ENCODE measurements at places on chromosomes 16 and 17. TPM values are rescaled to one million over a fixed set of nuclear protein-coding genes. Genes with fewer than 3 reads are reported as not detected.
A peak's percentile ranks its signal among the peaks of the same experiment; 100 is the strongest.

The SLC2A4 gene
- 0.25 TPM for total RNA-seq

DNA sequence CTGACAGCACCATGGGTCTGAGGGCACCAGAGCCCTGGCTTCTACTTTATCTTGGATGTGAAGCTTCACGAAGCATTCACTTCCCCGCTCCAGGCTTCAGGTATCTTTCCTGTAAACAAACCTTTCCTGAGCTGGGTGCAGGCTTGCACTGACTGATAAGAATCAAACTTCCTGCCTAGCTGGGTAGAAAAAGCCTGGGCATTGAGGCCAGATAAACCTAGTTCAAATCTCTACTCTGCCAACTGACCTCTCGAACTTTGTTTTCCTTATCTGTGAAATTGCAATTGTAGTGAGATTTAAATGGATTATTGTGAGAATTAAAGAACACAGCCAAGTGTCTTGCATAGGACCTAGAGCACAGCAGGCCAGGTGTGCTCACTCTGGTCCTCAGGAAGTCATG is 2.9 kb upstream of the TMEM208 start:
- no peak for DNase-seq

DNA sequence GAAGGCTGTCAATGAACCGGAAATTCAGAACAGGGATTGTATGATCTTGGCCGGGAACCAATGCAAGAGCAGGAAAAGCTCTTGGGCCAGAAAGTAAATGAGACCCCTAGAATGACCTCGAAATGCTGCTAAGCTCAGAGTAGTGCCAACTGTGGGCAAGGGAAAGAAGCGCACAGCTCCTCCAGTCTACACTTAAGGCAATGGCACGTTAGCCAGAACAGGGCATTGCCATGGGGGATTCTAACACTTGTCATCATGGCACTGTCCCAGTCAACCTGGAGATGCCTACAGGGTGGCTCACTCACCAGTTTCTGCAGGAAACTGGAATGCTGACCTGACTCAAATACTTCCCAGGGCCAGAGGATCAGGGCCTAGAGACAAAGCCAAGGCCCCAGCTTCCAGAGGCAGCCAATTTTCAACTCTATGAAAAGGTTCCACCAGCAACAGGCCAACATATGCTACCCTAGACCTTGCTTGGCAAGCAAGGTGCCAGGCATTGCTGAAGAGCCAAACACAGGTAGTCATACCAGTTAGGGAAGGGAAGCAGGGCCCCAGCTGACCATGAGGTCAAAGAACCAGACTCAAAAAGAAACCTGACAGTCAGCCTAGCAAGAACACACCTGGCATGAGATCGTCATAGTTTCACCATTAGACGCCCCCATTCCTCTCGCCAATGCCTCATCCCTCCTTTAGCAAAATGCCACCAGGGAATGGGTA is 34.9 kb downstream of the ARHGAP17 start:
- DNase-seq = peak; percentile 62

GRCh38 chr16:20950294-20950693 is 49.7 kb downstream of the LYRM1 start:
- no peak for DNase-seq

The KCNJ12 gene
- total RNA-seq = 0.14 TPM

DNA sequence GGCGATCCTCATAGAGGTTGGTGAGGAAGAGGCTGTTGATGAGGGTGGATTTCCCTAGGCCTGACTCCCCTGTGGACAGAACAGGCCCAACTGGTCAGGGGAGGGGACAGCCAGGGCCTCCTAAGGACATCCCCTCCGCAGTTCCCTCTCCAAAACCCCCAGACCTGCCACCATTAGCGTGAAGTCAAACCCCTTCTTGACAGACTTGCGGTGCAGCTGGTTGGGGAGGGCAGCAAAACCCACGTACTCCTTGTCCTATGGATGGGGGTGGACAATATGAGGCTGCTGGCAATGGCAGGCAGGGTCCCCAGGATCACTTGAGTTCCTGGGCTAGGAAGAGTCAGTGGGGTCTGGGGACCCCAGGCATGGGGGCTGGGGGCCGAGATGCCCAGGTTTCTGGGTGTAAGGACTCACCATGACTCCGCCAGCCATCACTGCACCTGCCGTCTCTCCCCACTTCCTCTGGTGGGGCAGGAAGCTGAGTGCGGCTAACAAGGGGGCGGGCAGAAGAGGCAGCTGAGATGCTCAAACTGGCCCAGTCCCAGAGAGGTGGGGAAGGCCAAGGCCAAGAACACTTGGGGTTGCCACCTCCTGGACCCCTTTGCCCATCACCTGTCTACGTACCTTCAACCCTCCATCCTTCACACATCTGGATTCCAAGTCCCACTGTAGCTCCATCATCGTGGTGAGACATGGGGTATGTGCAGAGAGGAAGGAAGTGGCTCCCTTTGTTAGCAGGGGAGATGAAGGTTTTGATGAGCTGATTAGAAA is at the start of gene SEPTIN1:
SEPTIN1 (minus strand) TSS at position 451 of the 771 bp plus-strand sequence; CDS start at position 432, 19 bp downstream.
- DNase-seq = no peak

The ADGRG3 gene
- not detected for total RNA-seq

The CCL17 gene
- total RNA-seq = not detected

GRCh38 chr17:79888811-79889634 is 49.8 kb upstream of the CBX4 start:
- DNase-seq = no peak

DNA sequence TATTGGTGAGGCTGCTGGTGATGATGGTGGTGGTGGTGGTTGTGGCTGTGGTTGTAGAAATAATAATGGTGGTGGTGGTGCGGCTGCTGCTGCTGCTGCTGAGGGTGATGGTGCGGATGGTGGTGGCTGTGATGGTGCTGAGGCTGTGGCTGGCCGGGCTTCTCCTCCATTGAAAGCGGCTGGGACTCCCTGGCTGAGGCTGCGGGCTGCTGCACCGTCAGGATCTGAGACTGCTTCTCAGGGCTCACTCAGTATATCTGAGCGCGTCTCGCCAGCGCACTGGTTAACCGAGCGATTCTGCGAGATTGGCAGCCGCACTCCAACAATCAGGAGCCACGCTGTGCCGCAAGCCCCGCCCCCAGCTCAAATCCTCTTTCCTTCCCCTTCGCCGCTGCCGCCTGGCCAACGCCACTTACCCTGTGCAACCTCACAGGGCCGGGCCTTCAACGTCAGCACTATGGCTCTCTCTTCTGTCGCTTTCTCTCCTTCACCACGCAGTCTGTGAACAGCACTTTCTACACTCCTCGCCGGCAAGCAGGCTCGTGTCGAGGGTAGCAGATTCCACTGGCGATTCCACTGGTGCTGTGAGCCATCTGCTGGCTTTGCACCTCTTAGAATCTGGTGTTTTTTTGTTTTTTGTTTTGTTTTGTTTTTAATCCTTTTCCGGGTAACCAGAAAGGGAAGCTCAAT is at the start of gene NUFIP2:
NUFIP2 (minus strand) TSS at position 259 of the 690 bp plus-strand sequence; CDS start at position 170, 89 bp downstream.
- peak; percentile 84 for DNase-seq

DNA sequence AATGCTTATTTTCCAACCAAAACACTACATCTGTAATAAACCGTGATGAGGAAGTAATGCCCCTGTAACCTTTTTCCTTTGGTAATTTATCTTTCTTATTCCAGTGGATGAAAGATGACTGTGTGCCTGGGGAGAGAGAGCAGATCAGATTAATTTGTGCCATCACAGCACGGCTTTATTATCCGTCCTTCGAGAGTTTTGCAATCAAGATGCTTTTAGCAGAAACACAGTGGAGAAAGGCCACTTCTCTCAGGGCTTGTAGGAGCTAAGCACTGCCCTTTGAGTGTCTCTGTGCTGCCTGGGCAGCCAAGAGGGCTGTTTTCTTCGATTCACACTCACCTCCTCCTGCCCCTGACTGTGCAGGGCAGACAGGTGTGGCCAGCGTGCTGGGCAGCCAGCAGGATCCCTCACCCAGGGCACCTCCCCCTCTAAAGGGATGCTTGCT is 190.2 kb downstream of the PRKCA start:
- DNase-seq = no peak

GRCh38 chr16:69870761-69871160 is 80.4 kb upstream of the CLEC18A start:
- peak; percentile 65 for DNase-seq

The NPIPB8 gene
- 0.48 TPM for total RNA-seq

DNA sequence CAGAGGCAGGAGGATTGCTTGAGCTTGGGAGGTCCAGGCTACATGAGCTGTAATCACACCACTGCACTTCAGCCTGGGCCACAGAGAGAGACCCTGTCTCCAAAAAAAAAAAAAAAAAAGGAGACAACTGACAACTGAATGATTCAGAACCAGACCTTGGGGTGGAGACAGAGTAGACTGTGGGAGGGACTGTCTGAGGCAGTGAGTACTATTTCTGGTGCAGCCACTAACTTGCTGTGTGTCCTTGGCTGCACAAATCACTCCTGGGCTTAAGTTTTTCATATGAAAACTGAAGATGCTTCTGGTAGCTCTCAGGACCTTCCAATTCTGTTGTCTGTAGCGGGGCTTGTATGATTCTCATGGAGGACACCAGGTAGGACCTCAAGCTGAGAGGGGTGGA is 5.8 kb downstream of the ASB16 start:
- no peak for DNase-seq

DNA sequence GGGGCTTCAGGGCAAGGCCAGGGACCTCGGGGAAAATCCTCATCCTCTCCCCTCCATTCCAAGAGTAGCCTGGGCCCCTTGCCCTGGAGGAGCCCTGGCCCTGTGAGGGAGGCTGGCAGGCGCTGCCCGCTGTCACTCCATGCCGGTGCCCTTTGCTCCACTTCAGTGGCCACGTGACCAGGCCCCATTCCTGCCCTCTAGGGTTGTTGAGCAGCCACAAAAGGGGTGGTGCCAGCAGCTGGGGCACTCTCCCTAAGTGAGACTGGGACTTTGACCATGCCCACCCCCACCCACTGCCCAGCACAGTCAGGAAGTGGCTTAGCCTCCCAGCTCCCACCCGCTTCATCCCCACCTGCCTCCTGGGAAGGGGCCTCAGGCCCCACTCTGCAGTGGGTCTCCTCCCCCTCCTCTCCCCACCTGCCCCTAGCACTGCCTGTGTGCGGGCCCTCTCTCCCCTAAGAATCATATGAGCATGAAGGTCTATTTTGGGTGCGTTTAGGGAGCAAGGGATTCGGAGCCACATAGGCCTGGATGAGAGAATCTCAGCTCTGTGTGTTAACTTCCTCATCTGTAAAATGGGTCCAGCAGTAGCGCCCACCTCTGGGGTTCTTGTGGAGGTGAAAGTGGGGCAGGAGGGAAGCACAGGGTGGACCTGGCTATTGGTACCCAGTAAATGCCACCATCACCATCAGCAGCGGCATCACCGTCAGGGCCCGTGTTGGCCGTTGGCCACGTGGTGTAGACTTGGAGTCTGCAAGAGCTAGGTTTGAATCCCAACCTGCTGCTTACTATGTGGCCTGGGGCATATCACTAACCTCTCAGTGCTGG is 7.2 kb downstream of the PDK2 start:
- DNase-seq = no peak

The TAT gene
- total RNA-seq = not detected

DNA sequence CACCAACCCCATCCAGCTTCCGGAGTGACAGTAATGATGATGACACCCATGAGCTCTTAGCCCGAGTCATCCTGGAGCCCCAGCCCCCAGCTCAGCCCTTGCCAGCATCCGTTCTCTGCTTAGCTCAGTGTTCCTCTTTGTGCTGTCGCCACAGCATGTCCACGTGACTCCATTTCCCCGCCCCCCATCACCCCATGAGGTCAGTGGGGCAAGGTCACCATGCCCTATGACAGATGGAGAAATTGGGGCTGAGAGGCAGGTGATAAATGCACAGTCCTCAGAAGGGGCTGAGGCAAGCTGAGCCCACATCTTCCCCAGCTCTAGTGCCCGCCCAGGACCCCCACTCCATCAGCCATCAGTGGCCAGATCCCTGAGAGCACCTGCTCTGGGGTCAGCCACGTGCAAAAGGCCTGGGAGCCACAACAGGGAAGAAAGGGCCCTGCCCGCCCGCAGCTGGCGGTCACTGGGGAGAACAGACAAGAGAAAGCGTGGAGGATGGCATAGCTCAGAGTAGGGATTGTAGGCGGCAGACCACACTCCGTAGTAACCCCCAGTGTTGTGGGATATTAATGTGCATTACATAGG is 17.1 kb downstream of the ITGB4 start:
- no peak for DNase-seq

GRCh38 chr16:48959204-48959603 is 322.4 kb downstream of the CBLN1 start:
- DNase-seq = no peak

DNA sequence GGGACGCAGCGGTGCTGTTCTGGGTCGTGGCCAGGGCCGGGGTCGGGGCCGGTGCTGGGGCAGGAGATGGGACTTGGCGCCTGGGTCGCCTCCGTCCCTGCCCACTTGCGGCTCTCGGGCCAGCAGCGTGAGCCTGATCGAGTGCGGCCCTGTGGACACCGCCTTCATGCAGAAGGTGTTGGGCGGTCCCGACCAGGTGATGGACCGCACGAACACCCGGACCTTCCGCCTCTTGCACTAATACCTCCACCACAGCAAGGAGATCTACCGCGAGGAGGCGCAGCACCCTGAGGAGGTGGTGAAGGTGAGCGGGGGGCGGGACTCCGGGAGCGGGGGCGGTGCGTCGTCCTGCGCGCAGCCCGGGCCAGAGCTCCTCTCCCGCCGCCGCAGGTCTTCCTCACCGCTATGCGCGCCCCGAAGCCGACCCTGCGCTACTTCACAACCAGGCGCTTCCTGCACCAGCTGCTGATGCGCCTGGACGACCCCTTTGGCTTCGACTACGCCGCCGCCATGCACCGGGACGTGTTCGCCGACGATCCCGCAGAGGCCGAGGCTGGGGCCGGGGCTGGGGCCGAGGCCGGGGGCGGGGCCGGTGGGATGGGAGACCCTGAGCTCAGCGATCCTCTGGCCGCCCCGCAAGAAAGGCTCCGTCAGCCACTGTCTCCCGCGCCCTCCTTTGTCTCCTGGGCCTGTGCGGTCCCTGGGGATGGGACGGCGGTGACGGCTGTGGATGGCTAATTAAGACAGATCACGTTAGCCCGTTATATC is 4.5 kb upstream of the HSD17B1 start:
- DNase-seq = no peak

DNA sequence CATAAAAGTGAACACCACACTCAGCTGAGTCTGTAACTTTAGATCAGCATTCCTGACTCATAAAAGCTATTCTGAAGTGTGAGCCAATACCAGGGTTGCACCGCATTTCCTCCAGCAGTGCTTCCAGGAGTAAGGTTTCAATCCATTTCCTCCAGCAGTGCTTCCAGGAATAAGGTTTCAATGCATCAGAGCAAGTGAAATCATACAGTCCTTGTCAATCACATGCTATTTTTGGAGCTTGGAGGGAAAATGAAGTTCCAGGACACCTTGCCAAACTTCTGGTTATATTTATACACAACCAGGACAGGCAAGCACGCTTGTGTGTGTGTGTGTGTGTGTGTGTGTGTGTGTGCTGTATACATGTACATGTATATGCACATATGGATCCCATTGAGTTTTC is 327.6 kb downstream of the GRIN2A start:
- DNase-seq = peak; percentile 67

GRCh38 chr17:82820278-82821251 is 19.3 kb downstream of the ZNF750 start:
- DNase-seq = no peak

The OR1A1 gene
- total RNA-seq = not detected

Data from foreskin keratinocyte (primary cell).